NCI-H526 (cell line): ENCODE measurements at places on chromosomes 4 and X.

DNA sequence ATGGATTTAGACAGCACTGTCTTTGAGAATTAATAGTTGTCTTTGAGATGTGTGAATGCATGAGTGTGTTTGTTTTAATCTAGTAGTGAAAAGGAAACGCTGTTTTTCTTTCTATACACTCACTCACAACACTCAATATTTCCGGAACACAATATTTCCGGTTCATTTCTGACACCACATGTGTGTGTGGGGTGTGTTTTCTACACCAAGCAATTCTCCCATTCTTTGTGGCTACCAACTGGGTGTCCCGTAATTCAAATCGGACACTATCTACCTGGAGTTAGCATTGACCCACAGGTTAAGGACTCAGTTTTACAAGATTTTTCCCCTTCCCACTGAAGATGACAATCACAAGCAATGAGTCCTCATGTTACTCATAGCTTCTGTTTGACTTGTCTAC is 113.9 kb downstream of the SNCA start:
- no peak for DNase-seq

GRCh38 chrX:153740631-153741222 is 16.1 kb downstream of the ABCD1 start:
- no peak for DNase-seq

GRCh38 chr4:56981795-56982201 is 3.1 kb downstream of the POLR2B start:
- DNase-seq = no peak

GRCh38 chr4:3878678-3879077 is 112.5 kb downstream of the ADRA2C start:
- DNase-seq = no peak

- no peak for DNase-seq
Observed at GRCh38 chrX:151515237-151515636, 48.2 kb upstream of the PASD1 start.

- no peak for DNase-seq
Observed at GRCh38 chrX:123685232-123685631, 47.6 kb downstream of the THOC2 start.
